ENCODE measurements at places on chromosomes 12 and 14.

DNA sequence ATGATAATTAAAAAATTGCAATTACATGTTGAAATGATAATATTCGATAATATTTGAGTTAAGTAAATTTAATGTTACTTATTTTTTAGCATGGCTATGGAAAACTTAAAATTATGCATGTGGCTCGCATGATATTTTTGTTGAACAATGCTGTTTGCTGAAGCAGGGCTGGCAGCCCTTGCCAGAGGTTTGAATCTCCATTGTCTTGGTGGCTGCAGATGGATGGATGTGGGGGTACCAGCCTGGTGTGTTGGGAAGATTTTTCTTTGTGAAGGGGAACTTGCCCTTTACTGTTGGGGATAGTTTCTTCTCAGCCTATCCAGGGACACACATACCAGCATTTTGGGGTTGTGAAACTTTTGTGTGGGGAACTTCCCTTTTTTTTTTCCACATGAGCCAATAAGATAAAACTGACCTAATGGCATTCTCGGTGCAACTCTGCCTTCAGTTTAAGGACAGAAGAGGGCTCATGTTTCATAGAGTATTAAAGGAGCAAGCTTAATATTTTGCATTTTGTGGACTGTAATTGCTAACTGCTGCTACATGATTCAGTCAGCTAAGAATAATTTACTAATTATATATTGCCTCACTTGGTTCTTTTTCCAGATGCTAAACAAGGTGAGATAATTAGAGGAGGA lies 8.8 kb downstream of the RASSF3 start:
- DNase-seq: peak; percentile 94

GRCh38 chr12:88306471-88307069 lies 164.5 kb downstream of the TMTC3 start:
- DNase-seq: no peak

DNA sequence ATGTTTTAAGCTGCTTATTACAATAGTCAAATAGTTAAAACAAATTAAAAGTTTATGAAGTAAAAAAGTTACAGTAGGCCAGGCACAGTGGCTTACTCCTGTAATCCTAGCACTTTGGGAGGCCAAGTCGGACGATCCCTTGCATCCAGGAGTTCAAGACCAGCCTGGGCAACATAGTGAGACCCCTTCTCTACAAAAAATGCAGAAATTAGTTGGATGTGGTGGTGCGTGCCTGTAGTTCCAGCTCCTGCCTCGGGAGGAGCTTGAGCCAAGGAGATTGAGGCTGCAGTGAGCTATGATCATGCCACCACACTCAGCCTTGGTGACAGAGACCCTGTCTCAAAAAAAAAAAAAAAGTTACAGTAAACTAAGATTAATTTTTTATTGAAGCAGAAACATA lies 142.6 kb downstream of the MIPOL1 start:
- DNase-seq: no peak

GRCh38 chr12:46266869-46267574 lies 1.8 kb downstream of the SLC38A1 start:
- peak; percentile 10 for DNase-seq

DNA sequence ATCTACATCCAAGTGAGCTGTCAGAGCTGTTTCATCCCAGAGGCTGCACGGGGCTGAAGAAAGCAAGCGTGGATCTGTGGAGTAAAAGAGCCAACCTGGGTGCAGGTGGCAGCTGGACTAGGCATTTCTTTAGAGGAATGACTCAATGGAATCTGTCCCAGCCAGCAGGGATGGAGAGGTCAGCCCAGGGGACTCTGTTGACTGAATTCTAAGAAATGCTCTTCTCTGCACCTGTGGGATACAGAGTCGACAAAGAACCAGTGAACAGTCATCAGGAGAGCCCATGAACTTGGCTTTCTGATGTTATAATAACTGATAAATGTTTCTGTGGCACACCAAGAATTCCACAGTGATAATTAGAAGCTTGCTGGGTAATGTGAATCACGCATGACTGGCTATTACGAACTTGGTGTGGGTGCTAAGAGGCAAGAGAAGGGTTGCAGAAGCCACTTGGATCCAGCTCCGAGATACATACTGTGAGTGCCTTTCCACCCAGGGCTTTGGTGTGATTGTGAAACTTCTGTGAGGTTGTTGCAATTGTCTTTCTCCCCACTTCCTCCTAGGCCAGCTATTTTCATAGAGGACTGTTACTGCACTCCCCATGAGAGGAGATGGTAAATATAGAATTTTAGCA lies 16.2 kb downstream of the PYGL start:
- DNase-seq: peak; percentile 94

GRCh38 chr14:99728981-99729451 lies 44.9 kb downstream of the CYP46A1 start:
- DNase-seq: no peak

DNA sequence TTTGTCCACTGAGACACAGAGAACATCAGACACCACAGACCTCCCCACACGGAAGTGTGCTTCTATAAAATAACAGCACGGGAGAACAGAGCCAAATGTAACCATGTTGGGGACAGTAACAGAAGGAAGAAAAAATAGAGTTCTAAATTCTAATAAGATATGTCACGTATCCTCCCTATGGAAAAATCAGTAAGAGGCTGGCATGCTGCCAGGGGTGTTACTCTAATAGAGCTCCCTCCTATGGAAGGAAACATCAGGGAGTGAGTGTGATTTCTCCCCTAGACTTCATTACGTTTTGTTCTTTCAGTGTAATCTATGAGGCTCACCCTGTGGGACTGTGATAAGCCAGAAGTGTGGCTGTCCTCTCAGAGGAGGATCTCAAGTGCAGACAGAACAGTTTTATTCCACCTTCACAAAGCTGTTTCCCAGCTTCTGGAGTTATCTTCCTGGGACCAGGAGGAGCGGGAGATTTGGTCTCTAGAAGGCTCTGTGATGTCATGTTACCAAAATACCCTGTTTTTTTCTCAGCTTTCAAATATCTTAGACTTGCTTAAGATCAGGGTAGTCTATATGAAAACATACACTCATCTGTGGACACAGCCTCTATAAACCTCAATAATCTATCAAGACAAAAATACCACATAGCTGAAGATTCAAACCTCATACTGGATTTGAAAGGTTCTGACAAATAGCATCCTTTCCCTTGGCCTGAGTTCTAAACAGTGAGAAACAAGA lies 69.3 kb downstream of the ZFC3H1 start:
- no peak for DNase-seq

GRCh38 chr12:111126331-111126730 lies 206.0 kb upstream of the MYL2 start:
- DNase-seq: peak; percentile 83

- no peak for DNase-seq
Observed at GRCh38 chr12:118773956-118774723, 207.2 kb upstream of the SRRM4 start.

DNA sequence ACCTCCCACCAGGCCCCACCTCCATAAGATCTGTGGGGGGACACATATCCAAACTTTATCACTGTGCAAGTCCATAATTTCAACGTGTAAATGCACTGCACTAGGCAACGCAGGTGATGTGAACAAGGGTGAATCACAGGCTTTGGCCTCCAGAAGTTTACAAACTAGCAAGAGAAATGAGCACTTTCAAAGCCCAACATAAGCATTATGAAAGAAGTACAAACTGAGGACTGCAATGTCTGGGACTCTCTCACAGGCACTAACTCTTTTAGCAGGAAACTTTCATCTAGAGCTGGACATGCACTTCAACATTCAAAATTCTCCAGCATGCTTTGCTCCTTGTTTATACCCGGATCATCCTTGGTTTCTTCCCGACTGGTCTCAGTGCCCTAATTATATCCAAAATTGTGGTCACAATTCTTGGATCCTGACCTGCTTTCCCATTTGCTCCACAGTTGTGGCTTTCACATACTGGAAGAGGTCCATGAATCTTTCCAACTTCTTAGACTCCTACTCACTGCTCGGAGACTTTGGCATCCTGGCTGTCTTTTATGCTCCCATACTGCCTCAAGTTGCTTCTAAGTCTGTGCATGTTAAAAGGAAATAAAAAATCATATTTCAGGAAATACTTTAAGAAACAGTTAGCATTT lies 44.9 kb upstream of the STRAP start:
- no peak for DNase-seq

DNA sequence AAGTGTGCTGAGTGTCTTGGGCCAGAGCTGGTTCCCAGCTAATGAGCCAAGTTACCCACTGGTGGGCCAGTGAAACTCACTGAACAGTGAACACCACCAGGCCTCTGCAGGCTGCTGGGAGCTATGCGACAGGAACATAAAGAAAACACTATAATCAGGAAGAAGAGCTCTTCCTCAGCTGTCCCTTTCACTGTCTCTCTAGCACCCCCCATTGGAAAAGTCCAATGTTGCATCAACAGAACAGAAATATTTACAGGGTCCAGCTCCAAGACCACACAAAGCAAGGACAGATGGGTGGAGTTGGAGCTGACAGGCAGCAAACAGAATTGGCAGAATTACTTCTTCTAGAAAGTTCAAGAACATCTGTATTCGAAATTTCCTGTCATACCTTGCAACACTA lies 903.6 kb upstream of the TMEM132C start:
- DNase-seq: no peak

- DNase-seq: no peak
Observed at GRCh38 chr14:93778856-93779629, 9.2 kb downstream of the PRIMA1 start.

DNA sequence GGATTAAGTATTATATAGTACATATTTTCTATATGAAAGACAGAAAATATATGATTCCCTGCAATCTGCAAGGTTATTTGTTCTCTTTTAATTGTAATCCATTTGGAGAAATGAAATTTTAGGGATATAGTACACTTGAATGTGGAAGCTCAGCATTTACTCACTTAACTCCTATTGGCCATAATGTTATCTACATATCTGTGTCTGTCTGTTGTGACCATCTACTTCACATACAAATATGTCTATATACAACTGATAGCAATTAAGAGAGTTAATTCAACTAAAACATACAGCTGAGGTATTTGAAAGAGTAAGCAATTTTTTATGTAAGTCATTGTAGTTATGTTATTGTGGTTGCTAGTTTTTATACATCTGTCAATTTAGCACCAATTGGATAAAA lies 12.9 kb downstream of the FOXG1 start:
- no peak for DNase-seq

GRCh38 chr14:89775946-89776345 lies 178.6 kb downstream of the EFCAB11 start:
- DNase-seq: peak; percentile 53

- no peak for DNase-seq
Observed at GRCh38 chr12:62711631-62712241, 223.2 kb downstream of the PPM1H start.

GRCh38 chr12:44154128-44154527 lies 318.2 kb downstream of the TMEM117 start:
- no peak for DNase-seq

GRCh38 chr12:133058203-133059113 lies 21.1 kb downstream of the ZNF84 start:
- DNase-seq: no peak

DNA sequence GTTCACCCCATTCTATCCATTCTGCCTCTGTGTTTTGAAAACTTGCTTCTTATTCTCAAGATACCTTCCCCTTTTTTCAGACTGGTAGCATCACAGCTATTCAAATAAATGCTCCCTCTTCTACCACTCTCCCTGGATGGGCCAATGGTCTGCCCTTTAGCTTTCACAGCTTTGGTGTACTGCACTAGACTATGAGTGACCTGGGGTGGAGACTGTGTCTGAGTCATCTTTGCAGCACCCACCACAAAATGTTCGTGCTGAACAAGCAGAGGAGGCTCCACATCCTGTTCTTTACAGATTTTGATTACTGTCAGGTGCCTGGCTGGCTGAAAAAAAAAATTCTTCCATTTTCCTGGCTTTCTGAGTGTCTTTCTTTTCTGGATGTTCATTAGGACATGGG lies 1104.1 kb upstream of the TMEM132C start:
- DNase-seq: peak; percentile 50

DNA sequence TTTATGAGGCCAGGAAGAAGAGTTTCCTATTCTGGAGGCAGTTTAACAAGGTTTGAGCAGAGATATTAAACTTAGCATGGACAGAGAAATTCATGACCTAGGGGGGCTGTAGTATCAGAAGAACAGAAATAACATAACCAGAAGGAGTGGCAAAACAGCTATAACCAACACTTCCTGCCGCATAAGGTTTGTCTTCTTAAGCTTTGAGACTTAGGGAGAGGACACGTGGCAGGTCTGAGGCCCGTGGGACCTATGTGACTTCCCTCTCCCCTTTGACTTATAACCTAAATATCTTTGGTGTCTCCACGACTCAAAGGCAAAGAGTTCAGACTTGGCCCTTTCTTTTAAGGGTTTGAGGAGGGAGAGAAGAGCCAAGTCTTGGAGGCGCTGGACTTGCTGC lies 119.1 kb upstream of the PZP start:
- DNase-seq: no peak

GRCh38 chr14:98368916-98369315 lies 903.1 kb downstream of the BCL11B start:
- no peak for DNase-seq

DNA sequence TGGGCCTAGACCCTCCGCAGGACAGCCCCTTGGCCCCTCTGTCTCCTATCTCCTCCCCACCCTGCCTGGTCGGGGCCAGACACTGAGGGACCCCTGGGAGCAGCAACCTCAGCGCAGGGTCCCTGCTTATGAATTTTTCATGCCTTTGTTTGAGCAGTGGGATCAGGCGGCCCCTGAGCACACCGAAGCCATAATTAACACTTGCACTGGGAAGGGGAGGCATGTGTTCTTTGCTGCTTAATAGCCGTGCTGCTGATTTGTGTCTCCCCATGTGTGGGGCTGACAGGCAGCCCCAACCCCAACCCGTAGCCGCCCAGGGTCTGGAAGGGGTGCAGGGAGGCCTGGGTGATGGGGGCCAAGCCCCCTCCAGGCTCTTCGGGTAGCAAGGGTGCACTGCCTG lies 52.7 kb downstream of the FBRSL1 start:
- DNase-seq: no peak

- DNase-seq: peak; percentile 57
Observed at GRCh38 chr12:68406134-68406576, 74.0 kb upstream of the MDM1 start.

GRCh38 chr14:49189375-49189774 lies 396.8 kb downstream of the RPS29 start:
- DNase-seq: no peak

DNA sequence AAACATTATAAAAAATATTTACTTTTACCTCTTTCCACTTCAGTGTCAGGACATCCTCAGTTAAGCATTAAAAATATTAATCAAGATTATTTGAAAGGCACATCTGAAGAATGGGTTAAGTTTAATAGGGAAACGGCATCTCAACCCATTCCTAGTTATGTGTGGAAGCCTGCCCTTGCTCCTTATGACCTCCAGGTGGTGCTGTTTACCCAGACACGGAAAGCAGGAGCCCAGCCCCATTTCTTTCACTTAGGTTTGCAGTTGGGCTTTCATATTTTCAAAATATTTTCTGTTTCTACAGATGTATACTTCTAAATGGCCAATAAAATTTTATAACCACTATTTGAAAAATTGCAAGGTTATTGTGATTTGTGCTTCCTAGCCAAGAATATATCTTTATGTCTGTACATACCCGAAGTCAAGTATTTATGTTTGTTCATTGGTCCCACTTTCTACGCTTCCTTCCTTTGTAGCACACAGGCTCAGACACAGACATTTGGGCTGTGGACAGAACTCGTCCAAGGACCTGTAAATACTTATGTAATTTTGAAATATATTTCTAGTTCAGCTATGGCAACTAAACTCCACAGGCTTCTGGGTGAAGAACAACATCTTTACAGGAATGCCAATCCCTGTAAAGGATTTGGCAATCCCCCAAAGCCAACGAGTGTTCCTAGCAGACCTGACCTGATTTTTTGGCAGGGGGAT lies 247.1 kb downstream of the AKAP6 start:
- DNase-seq: peak; percentile 53

All from inflammatory macrophage treated with lipopolysaccharide for 4 hours (primary cell).